Stimulated activated CD4-positive, alpha-beta T cell treated with anti-CD3 and anti-CD28 coated beads, Interleukin-12 subunit alpha, Interleukin-12 subunit beta, amount 100 ng/mL, for 48 hours (primary cell): ENCODE measurements at places on chromosomes 16 and 17.

GRCh38 chr16:47732523-47733111 lies 271.5 kb downstream of the PHKB start:
- DNase-seq, result no peak

- DNase-seq, result no peak
These were observed 24.7 kb upstream of the TOB1 start for GRCh38 chr17:50890675-50891516.

DNA sequence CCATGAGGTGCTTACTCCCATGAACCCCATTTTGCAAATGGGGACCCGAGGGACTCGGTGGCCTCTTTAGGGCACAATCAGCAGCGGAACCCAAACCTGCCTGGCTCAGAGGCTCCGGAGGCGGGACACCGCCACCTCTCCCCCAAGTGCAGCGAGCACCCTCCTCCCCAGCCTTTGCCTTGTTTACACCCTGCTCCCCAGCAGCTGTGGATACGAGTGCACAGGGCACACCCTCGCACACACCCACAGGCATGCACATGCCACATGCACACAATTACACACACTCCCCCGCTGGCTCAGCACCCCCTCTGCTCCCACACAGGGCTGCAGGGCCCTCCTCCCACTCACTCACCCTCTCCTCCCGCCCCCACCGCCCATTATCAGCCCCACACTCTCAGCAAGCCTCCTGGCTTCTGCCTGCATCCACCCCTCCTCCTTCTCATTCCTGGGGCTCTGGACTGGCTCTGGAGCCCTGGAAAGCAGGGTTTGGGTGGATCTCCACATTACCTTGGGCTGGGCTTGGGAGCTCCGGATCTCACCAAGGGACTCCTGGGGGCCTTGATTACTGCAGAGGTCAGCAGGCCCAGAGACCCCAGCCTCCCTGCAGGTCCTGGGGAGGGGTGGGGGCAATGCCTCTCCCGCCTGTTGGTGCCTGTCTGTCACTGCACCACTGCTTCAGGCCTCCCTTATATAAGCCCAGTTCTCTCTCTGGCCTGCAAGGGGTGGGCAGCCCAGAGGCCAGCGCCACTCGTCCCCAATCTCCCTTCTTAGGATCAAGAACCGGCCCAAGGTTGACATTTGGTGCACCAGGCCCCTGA lies 6.4 kb downstream of the PDK2 start:
- DNase-seq, result no peak

DNA sequence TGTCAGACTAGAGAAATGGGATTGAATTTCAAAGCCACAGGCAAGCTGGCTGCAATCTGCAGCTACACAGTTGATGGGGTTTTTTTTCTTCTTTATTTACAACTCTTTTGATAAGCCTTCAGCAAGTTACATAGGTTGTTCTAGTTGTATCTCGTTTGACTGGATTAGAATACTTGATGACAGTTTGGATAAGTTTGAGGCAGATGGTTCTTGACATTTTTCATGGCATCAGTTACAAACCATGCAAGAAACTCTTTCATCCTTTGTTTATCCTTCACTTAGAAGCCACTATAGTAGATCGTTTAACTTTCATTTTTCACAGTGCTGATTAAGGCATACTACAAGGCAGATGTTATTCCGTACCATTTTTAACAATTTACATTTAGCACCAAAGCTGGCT lies 238.9 kb downstream of the TOX3 start:
- DNase-seq, result no peak

DNA sequence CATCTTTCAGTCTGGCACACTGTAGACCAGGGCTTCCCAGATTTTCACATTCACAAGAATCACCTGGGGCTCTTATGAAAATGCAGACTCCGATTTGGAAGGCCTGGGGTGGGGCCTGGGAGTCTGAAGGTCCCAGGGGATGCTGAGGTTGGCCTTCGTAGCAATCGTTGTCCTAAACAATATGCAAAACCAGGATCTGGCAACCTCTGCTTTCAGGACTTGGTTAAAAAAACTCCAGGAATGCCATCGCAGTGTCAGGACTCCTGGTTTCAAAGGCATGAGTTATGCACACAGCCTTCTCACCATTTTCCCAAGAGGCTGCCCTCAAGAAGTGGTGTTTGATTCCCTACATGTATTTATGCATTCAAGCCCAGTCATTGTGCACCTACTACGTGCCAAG lies 6.7 kb downstream of the CLEC19A start:
- DNase-seq, result no peak

- DNase-seq, result no peak
These were observed 27.0 kb downstream of the CCR7 start for GRCh38 chr17:40538019-40538935.

DNA sequence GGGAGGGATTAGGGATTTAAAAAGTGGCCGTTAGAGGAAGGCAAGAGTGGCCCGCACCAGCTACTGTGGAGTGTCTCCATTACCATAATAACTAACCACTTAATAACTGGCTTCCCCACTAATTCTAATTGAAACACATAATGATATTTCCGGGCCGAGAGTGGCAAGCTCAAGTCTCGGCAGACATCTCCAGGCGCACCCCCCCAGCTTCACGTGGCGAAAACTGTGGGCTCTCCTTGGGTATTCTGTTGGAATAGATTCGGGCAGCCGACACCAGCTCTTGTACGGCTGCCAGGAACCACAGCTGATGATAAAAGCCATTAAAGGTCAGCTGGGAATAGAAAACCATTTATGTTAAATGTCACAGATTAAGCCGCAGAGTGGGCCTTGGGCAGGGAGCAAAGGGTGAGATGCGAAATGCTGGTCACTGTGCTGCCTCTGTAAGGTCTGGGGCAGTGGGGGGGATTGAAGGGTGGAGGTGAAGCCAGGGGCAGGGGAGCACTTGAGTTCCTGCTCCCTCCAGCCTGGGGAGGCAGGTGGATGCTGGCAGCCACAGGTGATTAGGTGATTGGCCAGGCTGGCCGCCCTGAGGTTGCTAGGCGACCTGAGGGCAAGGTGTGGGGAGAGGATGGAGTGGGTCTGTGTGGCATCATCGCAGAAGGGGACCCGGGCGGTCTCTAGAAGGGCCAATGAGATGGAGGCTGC lies 115.6 kb upstream of the SDK2 start:
- DNase-seq, result no peak

GRCh38 chr17:74252211-74252610 lies 21.8 kb upstream of the DNAI2 start:
- no peak for DNase-seq

DNA sequence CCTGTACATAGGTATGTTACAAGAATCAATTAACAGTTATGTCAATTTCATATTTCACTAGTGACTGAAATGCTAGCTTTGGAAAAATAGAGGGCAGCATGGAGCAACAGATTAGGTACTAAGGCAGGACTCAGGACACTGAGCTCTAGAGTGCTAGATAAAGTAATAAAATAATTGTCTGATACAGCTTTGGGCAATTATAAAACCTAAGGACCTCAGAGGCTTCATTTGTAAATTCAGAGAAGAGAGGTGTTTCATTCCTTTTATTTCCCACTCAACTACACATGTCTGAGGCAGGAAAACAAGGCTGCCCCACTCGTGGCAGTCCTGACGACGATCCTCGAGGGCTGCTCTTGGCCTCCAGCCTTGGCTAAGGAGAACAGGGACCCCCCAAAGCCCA lies 81.5 kb downstream of the CA4 start:
- DNase-seq, result no peak

- DNase-seq, result no peak
These were observed 16.2 kb upstream of the BAHCC1 start for GRCh38 chr17:81378941-81379511.

DNA sequence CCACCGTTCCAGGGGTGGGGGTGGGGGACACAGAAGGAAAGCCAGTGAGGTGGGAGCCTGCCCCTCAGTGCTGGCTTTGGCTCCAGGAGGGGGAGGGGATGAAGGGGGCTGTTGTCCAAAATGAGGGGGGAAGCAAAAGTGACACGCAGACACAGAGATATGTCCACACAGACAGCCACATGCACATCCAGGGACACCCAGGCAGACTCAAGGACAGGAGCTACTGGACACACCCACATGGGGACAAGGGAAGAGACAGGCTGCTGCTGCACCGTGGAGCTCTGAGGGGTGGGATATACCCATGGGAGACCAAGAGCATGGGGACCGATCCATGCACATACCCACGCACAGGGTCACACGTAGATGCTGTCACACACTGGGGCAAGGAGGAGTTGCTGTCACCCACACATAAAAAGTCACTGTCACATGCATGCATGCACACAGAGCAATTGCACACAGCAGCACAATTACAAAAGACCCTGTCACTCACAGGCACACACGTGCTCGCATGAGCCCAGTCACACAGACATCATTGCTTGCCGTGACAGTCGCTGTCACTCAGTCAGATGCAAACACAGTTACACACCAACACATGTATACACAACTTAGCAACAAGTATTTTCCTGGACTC lies 1.3 kb downstream of the THRA start:
- DNase-seq, result no peak

DNA sequence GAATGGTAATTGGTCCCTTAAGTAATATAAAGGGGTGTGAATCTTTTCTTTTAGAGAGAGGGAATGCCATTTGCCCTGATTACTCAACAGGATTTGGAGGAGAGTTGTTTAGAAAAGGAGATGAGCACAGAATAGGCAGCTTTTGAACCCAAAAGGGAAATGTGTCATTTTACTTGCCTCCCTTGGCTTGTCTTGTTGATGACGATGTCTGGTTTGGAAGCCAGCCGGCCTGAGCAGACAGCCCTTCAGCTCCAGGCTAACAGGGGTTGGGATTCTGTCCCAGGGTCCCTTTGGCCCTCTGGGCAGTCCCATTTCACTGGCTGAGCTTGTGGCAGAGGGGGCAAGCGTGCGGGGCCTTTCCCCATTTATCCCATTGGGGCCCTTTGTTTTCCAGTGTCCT lies 22.3 kb upstream of the PRKAR1A start:
- no peak for DNase-seq

- peak; percentile 56 for DNase-seq
These were observed 20.6 kb downstream of the CYB561 start for GRCh38 chr17:63425483-63425882.

- DNase-seq, result no peak
These were observed 6.1 kb upstream of the TBX2 start for GRCh38 chr17:61393550-61393903.

DNA sequence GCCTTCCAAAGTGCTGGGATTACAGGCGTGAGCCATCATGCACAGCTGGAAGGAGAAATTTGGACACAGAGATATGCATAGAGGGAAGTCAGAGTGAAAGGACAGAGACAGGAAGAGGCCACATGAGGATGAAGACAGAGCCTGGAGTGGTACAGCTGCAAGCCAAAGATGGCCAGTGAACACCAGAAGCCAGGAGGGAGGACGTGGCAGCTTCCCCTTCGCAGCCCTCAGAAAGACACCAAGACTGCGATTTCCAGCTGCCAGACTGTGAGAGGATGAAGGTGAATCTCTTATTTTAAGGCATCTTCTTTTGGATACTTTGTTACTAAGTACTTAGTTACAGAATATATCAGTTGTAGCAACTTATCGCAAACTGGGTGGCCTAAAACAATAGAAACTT lies 60.5 kb upstream of the PLCG2 start:
- no peak for DNase-seq

DNA sequence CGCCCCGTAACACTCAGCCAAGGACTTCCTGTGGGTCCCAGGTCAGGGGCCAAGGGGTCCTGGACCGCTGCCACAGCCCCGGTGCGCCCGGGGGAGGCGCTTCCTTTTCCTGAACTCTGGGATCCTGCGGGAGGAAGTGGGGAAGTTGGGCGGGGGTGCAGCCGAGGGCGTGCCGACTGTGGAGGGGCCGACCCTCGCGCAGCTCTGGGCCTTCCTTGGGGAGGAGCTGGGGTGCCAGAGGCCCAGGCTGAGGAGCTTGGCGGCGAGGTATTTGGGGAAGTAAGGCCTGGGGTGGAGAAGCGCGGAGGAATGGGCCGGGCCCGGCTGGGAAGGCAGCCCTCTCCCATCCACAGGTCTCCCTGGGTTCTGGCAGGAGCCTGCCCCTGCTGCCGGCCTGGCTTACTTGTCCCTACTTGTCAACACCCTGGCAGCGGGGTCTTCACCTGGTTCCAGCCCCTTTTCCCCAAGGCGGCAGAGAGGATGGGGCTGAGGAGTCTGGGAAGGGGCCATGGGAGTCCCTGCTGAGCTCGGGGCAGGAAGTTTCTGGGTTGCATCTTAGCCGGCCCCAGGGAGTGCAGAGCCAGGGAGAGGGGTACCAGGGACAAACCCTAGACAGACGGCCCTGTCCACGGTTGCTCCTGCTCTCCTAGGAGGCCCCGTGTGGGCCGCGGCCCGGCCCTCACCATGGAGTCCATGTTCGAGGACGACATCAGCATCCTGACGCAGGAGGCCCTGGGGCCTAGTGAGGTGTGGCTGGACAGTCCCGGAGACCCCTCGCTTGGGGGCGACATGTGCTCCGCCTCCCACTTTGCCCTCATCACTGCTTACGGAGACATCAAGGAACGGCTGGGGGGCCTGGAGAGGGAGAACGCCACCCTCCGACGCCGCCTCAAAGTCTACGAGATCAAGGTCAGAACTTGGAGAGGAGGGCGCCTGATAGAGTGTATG lies 1.7 kb downstream of the TBKBP1 start:
- no peak for DNase-seq

GRCh38 chr17:46958041-46958591 lies 20.9 kb downstream of the RPRML start:
- DNase-seq, result no peak

- no peak for DNase-seq
These were observed 12.6 kb downstream of the CACNG1 start for GRCh38 chr17:67056746-67057490.

DNA sequence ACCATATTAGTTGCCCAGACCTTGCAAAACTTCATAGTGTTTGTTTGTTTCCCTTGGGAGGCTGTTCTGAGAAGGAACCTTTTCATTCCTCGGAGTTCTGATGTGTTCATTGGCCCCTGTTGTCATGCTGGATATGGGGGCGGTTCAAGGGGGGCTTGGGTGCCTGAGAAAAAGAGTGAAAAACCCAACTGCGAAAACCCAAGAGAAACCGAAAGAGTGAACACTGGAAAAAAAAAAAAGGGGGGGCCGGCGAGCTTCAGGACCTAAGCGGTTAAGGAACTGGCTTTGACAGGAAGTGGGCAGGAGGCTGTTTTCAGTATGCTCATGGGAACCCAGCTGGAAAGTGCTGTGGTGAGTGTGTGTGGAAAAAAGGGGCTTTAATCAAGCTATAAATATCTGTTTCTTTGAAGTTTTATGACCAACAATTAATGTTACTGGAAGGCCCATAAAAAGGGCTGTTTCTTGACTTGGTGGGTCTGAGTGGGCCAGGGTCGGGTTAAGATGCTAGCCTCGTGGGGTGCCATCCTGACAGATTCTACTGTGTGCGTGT lies 510.7 kb downstream of the MAF start:
- peak; percentile 54 for DNase-seq

DNA sequence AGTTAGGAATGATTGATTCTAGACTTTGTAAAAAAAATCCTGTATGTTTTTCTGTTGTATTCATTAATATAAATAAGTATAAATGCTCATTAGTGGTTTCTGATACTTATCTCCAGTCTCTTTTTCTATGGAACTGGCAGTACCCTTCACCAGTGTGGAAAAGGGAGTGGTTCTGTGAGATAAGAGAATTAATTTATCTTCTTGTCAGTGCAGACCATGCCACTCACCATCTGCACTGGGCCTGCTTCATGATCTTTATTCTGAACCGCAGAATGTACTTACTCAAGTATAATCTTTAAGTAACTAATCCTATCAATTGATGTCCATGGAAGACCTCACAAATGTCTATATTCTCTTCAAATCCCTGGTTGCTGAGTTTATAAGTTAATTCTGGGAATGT lies 836.1 kb upstream of the CDH8 start:
- DNase-seq, result no peak

GRCh38 chr16:85999778-86000177 lies 100.8 kb downstream of the IRF8 start:
- DNase-seq, result no peak

- DNase-seq, result no peak
These were observed 5.0 kb downstream of the CENPX start for GRCh38 chr17:82017612-82018151.
